Pulmonary artery endothelial cell (primary cell): ENCODE measurements at places on chromosomes 7 and 10. TPM values are rescaled to one million over a fixed set of nuclear protein-coding genes. Genes with fewer than 3 reads are reported as not detected.

- no peak for DNase-seq
These were observed 200.9 kb downstream of the ADAM12 start for GRCh38 chr10:126187399-126187798.

DNA sequence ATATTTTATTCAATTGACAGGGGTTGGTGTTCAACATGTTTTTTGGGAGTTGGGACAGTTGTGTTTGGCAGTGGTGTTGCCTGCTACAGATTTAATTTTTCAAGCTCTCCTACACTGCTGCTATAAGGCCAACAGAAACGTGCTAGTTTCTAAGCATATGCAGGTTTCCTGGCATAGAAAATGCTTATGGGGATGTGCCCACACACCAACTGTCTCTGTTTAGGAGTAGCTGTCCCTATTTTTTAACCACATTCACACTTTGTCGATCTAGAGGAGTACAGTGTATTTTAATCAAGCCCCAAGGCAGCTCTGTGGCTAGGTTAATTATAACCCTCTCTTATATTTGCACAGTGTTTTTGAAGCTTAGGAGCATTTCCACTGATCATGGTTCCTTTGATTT, 28.6 kb downstream of the TMEM178B start:
- no peak for DNase-seq

- DNase-seq = no peak
These were observed 19.4 kb downstream of the TUBAL3 start for GRCh38 chr10:5385224-5385623.

DNA sequence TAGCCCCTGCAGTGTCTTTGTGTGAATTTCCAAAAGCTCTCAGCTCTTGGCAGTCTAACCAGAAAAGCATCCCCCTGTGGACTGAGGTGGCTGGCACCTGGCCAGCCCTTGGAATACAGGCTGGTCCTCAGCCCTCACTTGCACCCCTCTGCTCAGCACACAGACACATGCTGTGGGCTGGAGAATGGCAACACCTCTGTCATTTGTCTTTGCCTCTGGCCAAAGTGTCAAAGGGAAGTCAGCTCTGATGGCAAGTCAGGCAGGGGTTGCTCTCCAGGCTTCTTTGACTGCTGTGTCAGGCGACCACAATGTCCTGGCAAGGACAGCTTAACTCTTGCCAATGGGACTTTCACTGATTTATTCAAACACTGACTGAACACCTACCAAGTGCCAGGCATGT, 724.8 kb downstream of the INHBA start:
- no peak for DNase-seq

DNA sequence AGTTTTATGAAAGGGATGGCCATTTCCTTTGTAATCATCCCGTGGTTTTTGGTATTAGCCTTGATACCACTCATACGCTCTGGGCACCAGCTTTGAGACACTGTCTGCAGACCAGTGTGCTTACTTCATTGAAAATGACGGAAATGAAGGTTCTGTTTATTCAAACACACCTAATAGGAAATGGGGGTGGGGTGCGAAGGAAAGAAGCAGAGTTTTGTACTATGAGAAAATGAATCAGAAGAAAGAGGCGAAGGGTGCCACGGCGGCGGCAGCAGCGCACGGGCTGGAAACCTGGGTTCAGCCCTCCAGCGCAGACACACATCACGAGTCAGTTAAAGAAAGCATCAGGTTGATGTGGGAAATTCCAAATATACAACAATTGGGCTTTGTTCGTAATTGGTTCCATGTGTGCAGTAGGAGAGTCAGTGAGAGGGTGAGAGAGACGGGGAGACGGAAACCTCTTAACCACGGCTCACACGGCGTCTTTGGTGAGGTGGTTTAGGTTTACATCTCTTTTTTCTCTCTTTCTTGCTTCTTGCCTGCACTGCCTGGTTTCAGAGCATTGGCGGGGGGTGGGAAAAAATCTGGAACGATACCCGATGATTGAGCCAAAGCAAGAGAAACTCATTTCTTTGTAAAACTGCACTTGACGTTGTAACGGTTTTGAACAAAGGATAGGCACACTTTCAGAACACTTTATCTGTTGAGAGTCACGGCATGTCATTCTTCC, 321.2 kb downstream of the FRMD4A start:
- no peak for DNase-seq

GRCh38 chr10:131091682-131092081, 219.8 kb downstream of the TCERG1L start:
- no peak for DNase-seq

DNA sequence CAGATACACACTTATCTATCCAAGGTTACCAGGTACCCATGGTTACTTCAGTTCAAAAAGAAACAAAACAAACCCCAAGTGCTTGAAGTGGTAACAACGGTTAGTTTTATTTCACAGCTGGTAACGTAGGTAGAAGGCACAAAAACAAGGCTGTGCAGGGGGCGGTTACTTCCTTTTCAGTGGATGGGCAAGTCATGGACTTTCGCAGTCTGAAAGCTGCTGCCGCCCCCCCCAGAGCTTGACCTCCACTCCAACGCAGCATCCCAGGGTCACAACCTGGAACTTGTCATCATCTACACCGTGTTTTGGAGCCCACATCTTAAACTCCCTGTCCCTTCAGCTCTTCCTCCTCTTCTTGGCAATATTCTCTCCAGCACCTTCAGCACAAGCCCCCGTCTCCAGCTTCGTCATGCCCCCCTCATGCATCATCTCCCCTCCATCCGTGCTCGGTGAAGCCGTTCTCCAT, 181.2 kb upstream of the ITGB1 start:
- no peak for DNase-seq

- DNase-seq = no peak
These were observed 140.7 kb upstream of the ANKRD1 start for GRCh38 chr10:91061608-91062007.

DNA sequence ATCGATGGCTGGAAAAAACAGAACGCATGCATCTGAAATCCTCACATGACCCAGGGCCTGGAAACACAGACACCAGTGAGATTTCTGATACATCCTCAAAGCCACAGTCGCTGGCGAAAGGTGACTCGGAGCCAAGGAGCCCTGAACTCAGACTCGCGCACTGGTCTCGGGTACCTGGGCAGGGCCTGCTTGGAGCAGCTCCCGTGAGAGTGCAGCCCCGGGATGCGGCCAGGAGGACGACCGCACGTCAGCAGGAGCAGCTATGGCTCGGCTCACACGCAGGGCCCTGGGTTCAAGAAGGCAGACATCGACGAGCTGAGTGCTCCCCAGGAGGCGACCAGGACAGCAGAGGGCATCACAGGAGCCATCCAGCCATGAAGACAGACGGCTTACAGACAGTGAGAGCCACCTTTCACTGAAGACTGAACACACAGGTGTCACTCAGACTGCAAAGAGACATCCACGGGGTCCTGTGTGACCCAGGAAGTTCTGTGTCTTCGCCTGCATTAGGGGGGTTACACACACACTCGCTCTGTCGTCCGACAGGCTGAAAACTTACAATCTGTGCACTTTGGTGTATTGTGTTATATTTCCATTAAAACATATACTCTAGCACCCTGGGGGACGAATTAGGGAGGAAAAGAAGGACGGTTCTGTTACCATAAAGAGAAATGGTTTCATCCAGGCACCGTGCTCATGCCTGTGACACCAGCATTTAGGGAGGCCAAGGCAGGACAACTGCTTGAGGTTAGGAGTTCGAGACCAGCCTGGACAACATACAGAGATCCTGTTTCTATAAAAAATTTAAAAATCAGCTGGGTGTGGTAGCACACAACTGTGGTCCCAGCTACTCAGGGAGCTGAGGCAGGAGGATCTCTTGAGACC, 227.7 kb downstream of the MAD1L1 start:
- no peak for DNase-seq

DNA sequence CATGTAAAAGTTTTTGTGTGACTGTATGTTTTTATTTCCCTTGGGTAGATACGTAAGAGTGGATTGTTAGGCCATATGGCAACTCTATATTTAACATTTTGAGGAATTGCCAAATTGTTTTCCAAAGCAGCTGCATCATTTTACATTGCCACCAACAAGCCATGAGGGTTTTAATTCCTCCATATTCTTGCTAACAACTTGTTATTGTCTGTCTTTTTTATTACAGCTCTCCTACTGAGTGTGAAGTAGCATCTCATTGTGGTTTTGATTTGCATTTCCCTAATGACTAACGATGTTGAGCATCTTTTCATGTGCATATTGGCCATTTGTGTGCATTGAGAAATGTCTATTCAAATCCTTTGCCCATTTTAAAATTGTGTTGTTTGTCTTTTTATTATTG, 94.9 kb downstream of the CARD11 start:
- no peak for DNase-seq

- DNase-seq = peak; percentile 71
These were observed 216.5 kb upstream of the MKLN1 start for GRCh38 chr7:131111081-131111576.

The GPR146 gene
- 17.4 and 29.8 TPM in 2 replicates for total RNA-seq

The GIMAP6 gene
- total RNA-seq = 160 and 231 TPM in 2 replicates

The MKX gene
- not detected in 2 replicates for total RNA-seq

The CNPY1 gene
- not detected in 2 replicates for total RNA-seq

The H2BK1 gene
- not detected in 2 replicates for total RNA-seq
